ENCODE measurements at places on chromosomes 7 and 10.

DNA sequence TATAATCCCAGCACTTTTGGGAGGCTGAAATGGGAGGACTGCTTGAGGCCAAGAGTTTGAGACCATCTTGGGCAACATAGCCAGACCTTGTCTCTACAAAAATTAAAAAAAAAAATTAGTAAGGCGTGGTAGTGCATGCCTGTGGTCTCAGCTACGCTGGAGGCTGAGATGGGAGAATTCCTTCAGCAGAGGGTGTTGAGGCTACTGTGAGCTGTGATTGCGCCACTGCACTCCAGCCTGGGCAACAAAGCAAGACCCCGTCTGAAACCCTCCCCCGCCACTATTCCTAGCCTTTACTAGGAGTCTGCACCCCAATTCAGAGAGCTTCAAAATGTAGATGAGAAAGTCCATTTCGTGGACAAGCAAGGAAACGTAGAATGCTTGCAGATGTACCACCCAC, 95.2 kb downstream of the PRPF18 start:
- no peak for DNase-seq

GRCh38 chr10:129580901-129581300, 113.9 kb downstream of the MGMT start:
- DNase-seq: no peak

- DNase-seq: no peak
These were observed 1.6 kb downstream of the AKR1D1 start for GRCh38 chr7:138077809-138078208.

DNA sequence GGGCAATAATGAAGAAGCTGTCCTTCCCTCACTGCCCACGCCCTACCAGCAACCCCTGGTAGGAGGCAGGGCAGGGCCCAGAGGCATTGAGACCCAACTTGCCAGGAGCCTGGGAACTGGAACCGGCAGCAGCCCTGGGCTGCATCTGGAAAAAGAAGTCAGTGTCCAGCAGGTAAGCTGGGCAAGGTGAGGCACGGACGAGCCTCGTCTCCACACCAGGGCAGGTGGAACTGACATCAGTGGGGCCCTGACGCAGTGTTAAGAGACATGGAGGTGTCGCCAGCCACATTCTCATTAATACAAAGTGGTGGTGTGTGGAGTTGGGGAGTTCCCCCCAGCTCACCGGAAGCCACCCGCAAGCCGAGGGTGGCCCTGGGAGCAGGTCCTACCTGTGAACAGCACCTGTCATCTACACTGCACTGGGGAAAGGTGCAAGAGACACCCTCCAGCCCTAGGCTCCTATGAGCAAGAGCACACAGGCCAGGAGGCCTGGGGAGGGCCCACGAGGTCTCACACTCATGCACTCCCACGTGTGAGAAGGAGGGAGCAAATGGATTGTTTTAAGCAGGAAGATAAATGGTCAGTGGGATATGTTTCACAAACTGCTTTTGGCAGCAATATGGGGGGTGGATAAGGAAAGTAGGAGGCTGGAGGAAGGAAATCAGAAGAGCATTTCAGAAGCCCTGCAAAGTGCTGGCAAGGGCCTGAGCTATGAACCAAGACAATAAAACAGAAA, 53.6 kb downstream of the COBL start:
- DNase-seq: no peak

DNA sequence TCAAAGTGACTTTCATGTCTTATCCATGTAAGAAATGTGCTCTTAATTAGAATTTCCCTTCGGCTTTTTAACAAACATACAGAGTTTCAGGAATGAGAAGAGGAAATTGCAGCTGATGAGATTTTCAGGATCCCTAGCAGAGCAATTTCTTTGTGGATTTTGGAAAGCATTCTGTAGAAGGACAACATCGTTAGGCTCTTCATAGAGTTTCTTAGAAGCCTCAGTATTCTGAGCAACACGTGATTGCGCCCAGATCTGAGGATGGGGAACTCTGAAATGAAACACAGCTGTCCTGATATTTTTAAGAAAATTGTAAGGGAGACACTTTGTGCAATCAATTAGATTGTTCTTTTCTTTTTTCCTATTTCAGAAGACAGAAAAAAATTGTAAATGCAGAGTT, 85.8 kb downstream of the LHFPL3 start:
- DNase-seq: no peak

- DNase-seq: no peak
These were observed 43.5 kb downstream of the ADK start for GRCh38 chr10:74194545-74194944.

DNA sequence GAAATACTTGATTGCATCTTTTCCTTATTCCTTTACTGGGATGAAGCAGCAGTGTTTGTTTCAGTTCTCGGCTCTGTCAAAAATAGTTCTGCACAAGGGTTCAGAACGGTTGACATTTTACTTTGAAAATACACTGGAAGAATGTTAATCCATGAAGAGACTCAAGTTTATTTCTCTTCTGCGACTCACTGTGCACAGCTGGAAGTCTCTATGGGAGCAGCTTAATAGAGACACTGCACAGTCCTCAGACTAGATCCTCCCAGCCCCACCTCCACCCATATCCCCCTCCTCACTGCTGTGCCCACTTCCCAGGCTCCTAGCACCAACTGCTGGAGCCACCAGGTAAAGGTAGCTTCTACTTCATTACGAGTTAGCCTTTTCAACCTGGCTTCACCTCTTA, 517.8 kb downstream of the GRID1 start:
- no peak for DNase-seq

DNA sequence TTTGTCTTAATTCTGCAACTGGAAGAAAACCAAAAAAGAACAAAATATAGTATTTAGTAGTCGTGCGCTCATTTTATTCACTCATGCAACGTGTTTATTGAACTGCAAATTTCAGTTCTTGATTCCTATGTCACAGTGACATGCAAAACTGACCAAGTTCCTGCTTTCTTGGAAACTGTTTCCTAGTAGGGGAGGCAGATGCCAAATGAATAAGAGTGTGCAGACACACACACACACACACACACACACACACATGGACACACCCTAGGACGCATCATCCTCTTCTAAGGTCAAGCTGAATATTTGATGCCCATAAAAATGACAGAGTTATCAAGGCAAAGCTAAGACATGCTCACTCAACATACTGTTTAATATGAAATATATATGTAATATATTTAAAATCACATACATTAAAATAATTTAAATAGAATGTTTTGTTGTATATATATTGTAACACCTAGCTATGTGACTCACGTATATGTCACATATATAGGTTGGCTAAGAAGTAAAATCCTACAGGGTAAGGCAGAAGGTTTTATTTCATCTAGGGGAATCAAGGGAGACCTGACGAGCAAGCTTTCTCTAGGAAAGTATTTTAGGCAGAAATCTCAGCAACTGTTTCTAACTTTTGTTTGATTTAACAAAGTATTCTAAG, 79.6 kb downstream of the SVIL start:
- no peak for DNase-seq

GRCh38 chr7:85600395-85600794, 413.5 kb upstream of the SEMA3D start:
- no peak for DNase-seq

DNA sequence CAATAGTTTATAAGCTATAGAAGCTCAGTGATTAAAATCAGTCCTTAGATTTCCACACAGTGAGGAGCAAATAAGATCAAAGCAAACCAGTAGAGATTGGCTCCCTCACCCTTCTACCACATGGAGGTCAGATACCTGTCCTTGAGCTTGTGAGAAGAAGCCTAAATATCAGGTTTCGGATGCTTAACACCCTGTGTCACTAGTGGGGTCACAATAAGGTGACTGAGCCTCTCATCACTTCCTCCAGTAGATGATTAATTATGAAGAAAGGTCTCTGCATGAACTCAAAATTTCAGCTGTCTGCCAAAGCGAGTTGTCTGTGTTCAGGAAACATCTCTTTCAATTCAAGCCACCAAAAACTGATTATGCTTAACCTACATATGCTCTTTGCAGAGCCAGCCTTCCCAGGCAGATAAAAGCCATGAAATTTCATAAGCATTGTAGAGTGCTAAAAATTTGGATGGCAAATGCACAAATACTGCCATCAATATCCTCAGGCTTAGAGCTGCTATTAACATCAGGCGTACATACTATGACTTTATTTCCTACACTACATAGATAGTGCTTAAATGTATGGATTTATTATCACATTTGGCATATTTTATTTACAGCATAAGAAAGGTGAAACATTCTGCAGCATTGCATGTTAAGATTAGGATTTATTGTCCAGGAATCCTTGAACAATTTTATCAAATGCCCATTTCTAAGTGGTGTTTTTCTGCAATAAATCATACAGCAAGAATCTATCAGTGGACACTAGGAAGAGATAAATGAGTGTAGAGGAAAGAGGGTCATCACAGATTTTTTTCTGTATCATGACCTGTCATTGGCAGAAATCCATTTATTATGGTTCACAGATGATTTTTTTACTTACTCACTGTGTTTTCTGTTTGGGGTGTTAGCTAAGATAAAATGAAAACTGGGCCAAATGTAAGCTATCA, 285.1 kb upstream of the SP8 start:
- DNase-seq: no peak

DNA sequence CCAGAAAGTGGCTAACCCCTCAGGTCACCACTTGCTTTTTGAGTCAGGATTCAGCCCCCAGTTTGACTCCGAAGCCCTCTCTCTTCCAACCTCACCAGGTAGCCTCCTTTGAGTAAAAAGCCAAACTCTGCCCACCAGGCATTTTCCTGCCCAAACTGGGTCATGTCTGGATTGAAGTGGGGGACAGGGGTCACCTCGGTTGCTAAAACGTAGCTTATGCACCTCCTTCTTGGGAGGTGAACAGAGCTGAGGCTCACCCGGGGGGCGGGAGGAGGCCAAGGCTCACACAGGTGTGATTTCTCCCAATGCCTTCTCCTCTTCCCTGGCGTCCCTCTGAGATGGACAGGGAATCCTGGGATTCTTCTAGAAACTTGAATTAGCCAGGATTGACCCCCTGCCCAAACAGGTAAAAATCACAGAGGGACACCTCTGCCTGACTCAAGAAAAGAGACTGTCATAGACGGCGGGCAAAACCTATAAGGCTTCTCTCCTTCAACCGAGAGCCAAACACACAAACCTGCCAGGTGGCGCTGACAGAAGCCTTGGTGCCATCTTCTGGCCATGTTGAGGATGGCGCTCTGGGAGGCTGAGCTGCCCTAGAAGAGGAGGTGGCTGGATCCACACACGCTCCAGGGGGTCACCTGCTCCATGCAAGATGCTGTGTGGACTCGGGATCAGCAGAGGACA, 51.6 kb downstream of the PRLHR start:
- peak; percentile 46 for DNase-seq

DNA sequence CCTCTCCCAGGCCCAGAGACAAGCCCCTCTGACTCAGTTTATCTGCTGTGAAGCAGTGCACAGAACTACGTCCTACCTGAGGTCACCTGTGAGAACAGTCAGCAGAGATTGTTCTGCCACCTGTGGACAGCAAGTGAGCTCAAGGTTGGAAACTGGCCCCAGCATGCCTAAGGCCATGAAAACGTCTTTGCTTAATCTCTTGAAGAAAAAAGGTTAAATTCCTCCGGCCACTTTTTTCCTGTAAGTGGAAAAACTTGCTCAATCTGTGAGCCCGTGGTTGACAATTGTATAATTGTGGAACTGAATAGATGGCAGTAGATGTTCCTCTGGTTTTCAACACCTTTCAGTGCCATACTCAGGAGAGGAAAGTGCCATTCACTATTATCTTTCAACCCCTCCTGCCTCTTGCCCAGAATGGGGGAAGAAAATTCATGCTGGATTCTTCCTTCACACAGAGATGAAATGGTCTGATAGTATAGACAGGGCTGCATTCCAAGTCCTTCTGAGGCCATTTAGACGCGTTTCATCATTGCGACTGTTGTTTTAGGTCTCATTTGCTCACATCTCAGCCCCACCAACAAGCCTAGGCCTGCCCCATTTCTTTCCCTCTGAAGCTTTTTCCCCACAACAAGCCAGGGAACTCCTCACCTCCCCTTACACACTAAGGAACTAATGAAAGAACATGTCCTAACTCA, 292.9 kb downstream of the FZD1 start:
- no peak for DNase-seq
